ENCODE measurements at places on chromosomes 2 and 18.
A peak's percentile ranks its signal among the peaks of the same experiment; 100 is the strongest.

DNA sequence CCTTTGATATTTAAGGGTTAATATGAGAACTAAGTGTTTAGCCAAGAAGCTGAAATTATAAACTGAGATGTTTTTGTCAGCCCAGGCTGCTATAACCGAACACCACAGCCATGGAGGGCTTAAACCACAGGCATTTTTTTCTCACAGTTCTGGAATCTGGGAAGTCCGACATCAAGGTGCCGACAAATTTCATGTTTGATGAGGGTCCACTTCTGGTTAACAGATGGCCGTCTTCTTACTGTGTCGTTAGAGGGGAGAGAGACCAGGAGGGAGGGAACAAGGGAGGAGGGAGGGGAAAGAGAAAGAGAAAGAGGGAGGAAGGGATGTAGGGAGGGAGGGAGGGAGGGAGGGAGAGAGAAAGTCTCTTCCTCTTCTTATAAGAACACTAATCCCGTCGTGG lies 6.5 kb upstream of the CNDP2 start:
- DNase-seq = peak; percentile 37

- no peak for DNase-seq
These were observed 13.8 kb downstream of the MLPH start for GRCh38 chr2:237500681-237501424.

GRCh38 chr2:240452462-240453256 lies 17.2 kb downstream of the GPC1 start:
- peak; percentile 60 for DNase-seq

DNA sequence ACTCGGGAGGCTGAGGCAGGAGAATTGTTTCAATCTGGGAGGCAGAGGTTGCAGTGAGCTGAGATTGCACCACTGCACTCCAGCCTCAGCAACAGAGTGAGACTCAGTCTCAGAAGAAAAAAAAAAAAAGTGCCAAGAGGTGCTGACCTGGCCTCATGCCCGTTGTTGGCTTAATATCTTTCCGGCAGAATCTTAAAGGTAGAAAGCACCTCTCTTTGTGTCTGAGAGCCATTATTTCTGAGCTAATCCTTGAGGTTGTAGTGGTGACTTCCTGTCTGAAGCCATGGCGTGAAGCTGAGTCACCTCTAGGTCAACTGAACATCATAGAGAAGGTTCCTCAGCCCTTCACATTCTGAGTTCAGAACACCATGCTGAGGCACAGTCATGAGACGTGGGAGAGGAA lies 60.4 kb downstream of the WDSUB1 start:
- no peak for DNase-seq

DNA sequence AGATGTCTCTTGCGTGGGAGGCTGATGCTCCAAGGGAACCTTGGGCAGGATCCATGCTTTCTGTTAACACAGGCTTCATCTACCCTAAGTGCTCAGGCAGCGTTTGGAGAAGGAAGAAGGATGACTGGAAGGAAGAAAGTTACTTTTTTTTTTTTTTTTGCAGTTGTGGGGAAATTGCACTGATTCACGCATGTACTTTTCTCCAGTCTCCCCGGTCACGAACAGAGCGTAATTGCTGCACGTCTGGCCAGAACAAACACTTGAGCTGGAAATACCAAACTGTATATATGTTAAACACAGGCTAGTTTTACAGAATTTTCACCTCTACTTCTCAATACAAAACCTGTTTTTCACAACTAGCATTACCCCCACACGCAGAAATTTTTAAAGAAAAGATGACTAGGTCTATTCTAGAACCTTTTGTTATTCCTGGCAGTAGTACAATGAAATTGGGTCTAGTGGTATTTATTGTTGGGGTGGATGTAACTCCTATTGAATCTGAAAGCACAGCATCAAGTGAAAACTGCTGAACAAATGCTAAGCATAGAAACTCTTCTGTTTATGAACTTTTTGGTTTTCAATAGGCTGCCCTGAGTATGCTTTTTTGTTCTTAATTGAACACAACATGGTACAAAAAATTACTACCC lies 9.3 kb upstream of the SCYGR5 start:
- DNase-seq = no peak

- DNase-seq = no peak
These were observed 60.3 kb upstream of the RPL31 start for GRCh38 chr2:100941646-100942240.

DNA sequence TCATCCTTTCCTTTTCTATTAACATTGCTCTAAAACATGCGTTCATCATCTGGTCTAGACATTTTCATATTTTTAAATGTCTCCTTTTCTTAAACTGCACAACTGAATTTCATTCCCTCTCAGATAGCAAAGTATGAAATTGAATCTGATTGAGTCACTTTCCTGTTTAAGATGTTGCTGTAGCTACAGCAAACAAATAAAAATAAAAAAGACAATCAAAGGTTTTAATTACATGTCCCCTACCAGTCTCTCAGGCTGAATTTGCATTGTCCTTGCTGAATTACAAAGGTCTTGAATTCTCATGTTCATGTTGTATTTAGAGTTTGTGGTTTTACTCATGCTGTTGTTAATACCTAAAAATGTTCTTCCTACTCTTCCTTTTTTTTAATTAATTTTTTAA lies 537.9 kb upstream of the LRATD1 start:
- no peak for DNase-seq

- DNase-seq = peak; percentile 50
These were observed 57.0 kb downstream of the CD28 start for GRCh38 chr2:203763241-203763937.

DNA sequence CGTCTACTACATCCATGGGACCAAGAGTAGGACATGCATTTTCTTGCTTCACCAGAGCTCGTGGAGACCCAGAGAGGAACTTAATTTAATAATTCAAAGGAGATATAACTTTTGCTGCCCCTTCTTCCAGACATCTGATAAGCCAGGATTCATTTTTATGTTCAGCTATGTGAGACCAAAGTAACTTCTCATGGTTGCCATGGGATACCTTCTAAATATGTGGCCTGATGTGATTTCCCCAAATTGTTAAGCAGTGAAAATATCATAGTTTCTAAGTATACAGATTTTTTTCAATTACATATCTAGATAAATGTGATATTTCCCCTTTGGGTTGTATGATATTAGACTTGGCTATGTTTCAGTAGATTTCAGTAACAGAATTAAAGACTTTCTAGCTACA lies 185.5 kb upstream of the FN1 start:
- no peak for DNase-seq

- no peak for DNase-seq
These were observed 1364.0 kb upstream of the NRXN1 start for GRCh38 chr2:52395912-52396311.

DNA sequence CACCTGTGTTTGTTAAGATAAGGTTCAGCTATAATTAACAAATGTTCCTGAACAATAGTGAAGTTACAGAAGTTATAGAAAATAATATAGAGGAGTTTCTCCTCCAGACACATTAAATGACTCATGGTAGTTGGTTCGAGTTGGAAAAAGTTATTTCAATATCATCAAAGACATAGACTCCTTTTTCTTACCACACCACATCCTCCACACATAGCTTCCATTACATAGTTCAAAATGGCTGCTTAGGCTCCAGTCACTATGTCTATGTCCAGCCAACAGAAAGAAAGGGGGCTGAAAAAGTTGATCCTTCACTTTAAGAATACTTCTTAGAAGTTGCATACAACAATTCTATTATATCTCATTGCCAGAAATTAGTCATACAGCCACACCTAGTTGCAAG lies 50.7 kb downstream of the DYNAP start:
- DNase-seq = no peak

DNA sequence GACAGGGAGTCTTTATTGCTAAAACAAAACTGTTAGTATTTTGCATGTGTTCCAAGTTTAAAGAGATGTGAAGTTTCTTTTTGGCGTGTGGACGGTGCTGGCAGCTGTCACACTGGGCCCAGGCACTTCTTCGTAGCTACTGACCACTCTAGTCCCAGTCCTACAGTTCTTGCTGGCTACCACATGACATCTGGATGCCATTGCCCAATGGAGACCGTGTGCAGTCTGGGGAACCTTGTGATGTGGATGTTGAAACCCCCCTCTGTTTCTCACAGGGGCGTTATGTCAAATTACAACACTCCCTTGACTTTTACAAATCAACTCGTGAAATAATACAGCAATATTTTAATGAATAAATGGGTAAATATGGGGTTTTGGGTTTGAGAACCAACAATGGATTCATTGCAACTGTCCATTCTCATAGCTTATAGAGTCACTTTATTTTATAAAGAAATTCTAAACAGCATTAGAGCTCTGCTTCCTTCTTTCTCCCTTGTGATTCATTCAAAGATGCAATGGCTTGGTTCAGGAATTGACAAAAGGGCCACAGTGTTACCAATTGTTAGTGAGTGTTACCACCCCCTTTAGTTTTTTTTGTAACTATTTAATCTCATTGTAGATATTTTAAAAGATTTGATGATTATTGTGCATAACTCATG lies 1.2 kb downstream of the GPD2 start:
- no peak for DNase-seq

GRCh38 chr18:29556070-29556469 lies 1379.1 kb upstream of the CDH2 start:
- no peak for DNase-seq

DNA sequence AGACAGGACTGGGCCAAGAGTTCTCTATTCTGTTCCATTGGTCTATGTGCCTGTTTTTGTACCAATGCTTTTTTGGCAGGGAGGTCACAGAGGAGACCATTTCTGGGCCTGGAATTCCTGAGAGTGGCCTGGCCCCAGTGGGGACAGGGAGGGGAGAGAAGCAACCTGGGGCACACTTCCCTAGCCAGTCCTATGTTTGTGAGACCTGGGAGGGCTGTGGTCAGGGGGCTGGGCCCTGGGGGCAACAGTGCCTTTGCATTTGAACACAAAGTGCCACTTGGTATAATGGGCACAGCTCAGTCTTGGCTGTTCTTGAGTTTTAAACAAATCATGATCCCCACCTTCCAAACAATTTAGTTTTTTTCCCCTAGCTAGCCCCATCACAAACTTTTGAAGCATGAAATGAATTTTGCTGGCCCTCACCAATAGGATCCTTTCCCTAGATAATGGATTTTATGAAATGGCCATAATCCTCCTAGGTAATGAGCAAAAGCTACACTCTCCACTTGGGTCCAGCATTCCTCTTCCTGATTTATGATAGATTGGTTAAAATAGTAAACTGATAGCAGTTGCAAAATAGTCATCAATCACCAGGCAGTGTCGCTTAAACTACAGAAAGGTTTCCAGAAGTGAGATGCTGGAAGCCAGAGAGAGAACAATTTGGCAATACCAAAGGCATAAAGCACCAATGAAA lies 133.5 kb downstream of the GLI2 start:
- DNase-seq = no peak

- DNase-seq = no peak
These were observed 25.4 kb downstream of the SLC9A4 start for GRCh38 chr2:102498414-102498813.

GRCh38 chr2:112296407-112296806 lies 21.0 kb downstream of the ZC3H6 start:
- no peak for DNase-seq

DNA sequence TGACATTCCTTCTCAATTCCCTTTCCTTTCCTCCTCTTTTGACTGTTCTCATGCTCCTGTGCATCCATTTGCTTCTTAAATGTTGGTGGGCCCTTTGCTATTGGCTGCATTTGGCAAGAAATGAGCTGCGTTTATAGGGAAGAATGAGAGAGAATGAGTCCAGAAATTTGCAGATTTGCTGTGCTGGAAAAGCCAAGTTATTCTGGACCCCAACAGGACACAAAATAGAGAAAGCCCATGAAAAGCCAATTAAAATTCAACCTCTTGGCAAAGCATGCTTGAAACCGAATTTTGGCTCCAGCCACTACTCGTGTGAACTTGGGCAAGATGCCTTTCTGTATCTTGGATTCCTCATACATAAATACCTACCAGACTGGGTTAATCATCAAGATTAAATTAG lies 1.3 kb upstream of the SCLY start:
- DNase-seq = no peak

GRCh38 chr2:189954989-189955388 lies 107.5 kb downstream of the MSTN start:
- DNase-seq = no peak

DNA sequence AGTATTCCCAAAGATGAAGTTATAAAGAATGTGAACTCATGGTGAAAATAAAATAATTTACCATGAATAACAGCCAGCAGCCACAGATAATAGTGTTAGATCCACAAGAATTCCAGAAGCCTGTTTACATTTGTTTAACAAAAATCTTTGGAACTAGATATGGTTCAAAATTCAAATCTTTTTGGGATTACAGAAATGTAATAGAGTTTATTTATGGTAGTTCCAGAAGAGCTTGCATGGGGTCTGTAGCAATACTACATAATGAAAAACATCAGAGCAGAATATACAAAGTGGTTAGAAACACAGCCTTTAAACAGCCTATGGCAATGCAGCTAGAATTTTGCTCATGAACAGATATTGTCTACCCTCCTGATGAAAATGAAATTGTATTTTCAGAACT lies 179.1 kb downstream of the RDH14 start:
- DNase-seq = no peak

DNA sequence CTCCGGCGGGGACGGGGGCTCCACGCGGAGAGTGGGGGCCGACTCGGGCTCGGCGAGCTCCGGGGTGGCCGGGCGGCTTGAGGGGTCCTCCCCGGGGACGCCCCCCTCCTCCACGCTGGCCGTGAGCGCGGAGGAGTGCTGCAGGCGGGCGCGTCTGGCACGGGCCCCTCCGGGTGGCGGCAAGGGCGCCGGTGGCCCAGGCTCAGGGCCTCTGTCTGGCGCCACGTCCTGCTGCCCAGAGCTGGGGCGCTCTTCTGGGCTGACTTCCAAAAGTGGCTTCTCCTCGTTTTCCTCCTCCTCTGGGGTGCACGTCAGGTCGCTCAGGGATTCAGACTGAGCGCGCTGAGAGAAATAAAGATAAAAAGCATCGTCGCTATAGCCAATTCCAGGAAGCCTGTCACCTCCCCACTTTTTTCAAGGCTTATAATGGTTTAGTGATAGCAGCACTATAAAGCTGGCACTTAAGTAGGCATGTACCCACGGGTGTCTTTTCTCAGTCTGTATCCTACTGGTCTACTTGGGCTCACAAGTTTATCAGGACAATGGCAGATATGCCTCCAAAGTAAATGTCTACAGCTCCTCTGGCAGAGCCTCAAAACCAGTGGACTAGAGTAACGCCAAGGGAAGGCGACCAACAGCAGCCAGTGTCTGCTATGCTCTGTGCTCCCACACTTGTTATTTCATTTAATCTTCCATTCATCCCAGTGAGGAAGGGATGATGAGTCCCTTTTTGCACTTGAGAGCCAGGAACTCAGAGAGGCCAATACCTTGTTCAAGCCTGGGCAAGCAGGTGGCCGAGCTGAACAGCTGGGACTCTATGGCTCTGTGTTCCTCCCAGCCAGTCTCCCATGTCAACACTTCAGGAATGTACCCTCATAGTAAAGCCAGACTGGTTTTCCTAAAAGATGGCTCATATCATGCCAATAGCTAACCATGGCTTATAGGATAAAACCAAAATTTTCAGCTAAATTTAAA lies 92.6 kb upstream of the MGAT4A start:
- no peak for DNase-seq

DNA sequence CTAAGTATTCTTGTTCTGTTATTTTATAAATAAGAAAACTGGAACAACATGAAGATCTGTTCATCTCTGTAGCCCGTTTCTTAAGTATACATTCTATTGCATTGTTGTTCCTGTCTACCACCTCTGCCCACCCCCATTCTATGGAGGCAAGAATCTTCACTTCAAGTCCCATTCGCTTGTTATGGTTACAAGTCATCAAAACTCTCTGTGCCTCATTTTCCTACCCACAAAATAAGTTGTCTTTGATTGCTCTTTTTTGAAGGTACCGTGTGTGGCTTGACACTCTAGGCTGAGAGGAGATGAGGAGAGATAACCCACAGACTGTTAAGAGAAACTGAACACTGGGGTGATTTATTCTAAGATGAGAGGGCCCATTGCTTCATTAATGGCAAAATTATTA lies 2.9 kb upstream of the EVA1A start:
- no peak for DNase-seq

GRCh38 chr2:71785516-71785981 lies 332.2 kb downstream of the DYSF start:
- DNase-seq = no peak
